ENCODE measurements at places on chromosomes 16 and 17.
A peak's percentile ranks its signal among the peaks of the same experiment; 100 is the strongest.

DNA sequence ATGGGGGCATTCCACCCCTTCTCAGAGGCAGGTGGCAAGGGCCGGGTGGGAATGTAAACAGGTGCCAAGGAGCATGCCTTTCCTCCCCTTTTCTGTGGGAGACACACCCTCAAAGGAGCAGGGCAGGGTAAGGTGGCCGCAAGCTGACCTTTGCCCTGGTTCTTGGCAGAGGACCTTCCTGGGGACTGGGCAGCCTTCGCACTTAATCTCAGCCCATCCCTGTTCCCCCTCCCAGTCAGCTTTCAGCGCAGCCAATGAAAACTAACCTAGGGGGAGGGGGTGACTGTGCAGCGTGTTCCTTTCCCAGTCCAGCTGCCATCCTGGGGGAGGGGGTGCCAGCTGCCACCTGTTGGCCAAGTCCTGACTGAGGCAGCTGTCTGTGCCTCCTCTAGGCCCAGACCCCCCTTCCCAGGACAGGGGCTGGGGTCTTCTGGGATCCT, 2.8 kb downstream of the TRAF4 start:
- DNase-seq = no peak

DNA sequence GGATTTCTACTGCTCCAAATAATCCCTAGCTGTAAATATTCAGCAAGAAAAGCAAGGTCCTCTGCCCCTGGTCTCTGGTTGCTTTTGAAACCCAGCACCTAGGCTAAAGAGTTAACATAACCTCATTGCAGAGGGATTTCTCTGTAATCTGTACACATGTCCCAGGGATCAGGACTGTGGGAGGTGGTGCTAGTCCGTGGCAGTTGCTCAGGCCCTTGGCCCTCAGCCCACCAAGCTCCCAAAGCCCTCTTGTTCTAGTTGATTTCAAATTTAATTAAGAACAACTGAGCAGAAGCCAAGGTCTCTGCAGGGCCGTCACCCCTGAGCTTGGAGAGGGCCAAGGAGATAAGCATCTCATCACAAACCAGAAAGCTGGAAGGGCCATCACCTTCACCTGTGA, 181.1 kb downstream of the SOX9 start:
- no peak for DNase-seq

GRCh38 chr16:86590501-86591144, 12.3 kb downstream of the FOXL1 start:
- peak; percentile 93 for DNase-seq

GRCh38 chr16:1045310-1045992, 27.1 kb upstream of the SSTR5 start:
- no peak for DNase-seq

DNA sequence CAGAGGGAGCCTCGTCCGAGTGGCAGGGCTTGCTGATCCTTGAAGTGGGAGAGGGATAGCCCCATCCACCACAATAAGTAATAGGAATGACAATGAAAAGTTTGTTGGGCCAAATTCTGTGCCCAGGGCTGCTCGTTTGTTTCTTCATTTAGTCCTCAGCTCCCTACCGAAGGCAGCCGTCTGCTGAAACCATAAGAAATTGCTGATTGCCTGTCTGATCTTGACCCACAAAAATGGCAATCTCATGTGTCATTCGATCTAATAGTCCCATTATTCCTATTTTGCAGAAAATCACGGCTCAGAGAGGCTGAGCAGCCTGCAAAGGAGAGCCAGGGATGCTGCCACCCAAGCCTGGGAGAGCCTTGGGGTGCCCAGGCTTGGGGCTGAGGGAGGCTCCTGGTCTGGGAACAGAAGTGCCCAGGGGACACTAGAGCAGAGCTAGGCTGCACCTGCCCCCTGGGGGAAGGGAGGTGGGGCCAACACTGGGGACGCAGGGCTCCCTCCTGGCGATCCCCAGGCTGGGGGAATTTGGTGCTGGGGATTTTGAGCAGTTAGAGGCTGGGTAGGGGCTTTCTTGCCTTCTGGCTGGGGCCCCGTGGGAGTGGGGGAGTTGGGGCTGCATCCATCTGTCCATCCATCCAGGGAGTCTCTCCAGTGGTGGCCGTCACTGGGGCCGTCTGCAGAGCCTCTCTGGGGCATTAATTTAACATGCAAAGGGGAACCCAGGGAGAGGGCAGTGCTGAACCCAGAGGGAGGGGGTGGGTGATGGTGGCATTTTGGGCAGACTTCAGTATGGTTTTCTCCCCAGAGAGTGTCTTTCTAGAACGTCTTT, 53.5 kb downstream of the SOCS1 start:
- no peak for DNase-seq

- DNase-seq = no peak
Observed at GRCh38 chr16:19817122-19817521, 67.5 kb downstream of the GPRC5B start.

- no peak for DNase-seq
Observed at GRCh38 chr16:69474408-69474807, 50.0 kb downstream of the CYB5B start.

DNA sequence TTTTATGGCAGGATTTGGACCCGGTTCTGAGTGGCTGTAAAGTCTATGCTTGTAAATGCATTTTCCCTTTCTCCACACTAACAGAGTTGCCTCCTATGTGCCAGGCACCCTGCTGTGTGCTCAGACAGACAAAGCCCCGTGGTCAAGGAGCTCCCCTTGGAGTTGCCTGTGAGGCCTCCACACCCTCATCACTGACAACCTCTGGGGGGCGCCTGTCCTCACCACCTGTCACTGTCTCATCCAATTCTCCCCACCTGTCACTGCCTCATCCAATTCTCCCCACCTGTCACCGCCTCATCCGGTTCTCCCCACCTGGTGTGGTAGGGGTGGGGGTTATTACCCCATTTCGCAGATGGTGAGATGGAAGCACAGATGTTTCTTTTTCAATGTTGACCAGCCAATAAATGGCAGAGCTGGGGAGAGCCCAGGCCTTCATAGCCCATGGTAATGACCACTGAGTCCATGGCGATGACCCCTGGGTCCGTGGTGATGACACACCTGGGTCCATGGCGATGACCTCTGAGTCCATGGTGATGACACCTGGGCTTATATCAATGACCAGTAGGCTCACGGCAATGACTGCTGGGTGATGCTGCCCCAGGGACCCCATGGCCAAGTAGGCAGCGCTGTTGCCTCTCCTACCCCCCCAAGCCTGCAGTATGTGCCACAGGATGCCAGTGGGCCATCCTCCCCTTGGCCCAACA, 150.1 kb downstream of the IRF8 start:
- no peak for DNase-seq

DNA sequence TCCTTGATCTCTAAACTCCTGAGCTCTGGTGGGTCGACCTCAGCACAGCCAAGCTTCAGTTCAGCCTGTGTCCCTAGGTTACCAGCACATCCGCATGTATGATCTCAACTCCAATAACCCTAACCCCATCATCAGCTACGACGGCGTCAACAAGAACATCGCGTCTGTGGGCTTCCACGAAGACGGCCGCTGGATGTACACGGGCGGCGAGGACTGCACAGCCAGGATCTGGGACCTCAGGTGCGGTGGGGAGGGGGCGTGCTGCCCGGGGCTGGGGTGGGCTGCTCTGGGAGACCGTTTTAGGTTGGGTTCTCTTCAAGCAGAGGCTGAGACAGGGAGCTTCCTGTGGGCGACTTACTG, 1.1 kb downstream of the MLST8 start:
- DNase-seq = no peak

GRCh38 chr17:7352910-7353635, 1.1 kb downstream of the KCTD11 start:
- no peak for DNase-seq

GRCh38 chr17:50051082-50051576, 4.8 kb upstream of the ITGA3 start:
- peak; percentile 66 for DNase-seq

DNA sequence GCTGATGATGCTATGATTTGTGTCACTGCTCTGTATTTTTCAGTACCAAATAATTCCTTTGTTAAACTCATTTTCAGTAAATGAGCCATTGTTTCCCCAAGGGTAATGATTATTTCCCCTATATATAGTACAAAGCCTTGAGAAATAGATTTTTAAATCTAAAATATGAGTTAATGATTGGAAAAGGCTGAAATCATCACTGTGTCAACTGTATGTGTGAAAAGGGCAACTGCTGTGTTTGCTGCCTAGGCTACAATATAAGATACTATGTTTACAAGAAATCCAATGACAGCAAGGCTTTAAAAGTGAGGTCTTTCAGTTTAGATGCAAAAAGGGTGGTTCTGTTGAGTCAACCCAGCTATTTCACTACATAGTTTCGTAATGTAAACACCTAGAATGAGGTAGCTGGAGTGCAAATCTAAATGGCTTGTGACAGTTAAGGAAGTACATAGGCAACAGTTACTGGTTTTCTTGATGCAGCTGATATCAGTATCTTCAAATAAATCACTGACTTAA, 15.3 kb downstream of the NLK start:
- DNase-seq = peak; percentile 39

- DNase-seq = no peak
Observed at GRCh38 chr16:84656649-84657048, 8.3 kb downstream of the KLHL36 start.

- DNase-seq = peak; percentile 6
Observed at GRCh38 chr17:32970281-32970680, 21.4 kb upstream of the SPACA3 start.

GRCh38 chr17:82931699-82932517, 92.1 kb upstream of the ZNF750 start:
- DNase-seq = peak; percentile 85

DNA sequence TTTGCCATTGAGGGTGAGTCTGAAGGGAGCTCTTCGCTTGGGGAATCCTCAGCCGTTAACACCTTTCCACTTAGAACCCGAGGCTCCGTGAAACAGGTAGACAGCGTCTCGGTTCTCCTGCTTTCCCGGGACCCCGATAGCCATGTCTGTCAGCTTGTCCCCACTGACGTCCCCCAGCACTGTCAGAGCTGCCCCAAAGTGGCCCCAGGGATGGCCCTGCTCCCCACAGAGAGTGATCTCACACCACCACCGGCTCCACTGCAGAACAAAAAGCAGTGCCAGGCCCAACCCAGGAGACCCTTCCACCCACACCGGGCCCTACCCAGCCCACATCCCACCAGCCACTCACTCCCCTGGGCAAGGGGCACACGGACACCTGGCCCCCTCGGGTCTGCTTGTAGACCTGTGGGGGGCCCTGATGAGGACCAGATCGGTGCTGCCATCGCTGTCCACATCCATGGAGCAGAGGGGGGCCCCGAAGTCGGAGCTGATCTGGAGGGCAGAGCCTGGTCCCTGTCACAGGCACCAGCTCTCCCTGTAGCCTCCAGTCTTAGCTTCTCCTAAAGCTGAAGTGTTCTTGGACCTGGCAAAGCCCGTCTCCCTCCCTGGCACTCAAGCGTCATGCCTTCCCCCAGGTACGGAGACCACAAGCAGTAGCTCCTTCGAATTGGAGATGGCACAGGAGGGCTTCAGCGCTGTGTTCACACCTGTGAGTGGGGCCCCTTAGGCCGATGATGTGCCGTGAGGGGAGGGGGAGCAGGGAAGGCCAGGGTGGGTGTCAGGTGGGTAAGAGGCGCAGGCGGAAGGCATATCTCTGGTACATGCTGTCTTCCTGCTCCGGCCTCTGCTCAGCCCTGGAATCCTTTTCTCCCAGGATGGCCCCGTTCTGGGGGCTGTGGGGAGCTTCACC, 6.5 kb downstream of the ITGAX start:
- DNase-seq = no peak

All from fibroblast of pulmonary artery (primary cell).